ENCODE measurements at places on chromosomes 3 and 15.

GRCh38 chr3:54850484-54851018, 77.3 kb downstream of the LRTM1 start:
- DNase-seq: no peak

- no peak for DNase-seq
These were observed 53.0 kb upstream of the TPM1 start for GRCh38 chr15:62989366-62990055.

GRCh38 chr3:128091586-128091985, 32.0 kb downstream of the RUVBL1 start:
- DNase-seq: no peak

- DNase-seq: no peak
These were observed 88.6 kb downstream of the SEC22A start for GRCh38 chr3:123290107-123290930.

- DNase-seq: no peak
These were observed 86.0 kb upstream of the LIMD1 start for GRCh38 chr3:45508483-45509037.

GRCh38 chr3:144390786-144391185, 419.2 kb downstream of the DIPK2A start:
- no peak for DNase-seq

- peak; percentile 41 for DNase-seq
These were observed 1.3 kb downstream of the HDDC3 start for GRCh38 chr15:90930861-90931574.

- no peak for DNase-seq
These were observed 44.7 kb downstream of the SGO1 start for GRCh38 chr3:20141316-20141715.

DNA sequence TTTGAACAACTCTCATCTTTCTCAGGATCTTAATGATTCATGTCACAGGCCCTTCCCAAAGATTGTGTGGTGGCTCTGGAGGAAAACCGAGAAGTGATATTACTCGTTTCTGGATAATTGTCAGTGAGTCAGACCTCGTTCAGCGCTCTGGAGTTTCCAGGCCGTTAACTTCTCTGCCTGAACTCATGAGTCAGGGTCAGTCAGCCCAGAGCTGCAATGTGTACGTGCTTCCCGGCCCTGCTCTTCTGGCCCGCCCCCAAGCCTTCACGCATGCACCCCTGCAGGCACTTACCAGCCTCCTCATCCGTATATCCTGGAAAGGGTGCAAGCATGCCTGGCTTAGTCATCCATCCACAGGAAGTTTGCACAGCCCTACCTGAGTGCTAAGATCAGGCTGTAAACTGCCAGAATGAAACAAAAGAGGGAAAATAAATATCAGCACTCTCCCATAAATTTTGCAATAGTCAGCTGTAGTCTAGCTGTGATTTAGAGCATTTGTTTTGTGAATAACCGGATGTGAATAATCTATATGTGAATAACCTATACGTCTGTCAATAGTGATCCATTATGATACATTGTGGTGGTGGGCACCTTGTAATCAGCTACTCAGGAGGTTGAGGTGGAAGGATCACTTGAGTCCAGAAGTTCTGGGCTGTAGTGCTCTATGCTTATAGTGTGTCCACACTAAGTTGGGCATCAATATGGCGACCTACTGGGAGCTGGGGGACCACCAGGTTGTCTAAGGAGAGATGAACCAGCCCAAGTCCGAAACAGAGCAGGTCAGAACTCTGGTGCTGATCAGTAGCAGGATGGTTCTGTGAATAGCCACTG, 35.3 kb upstream of the SEMA4B start:
- peak; percentile 45 for DNase-seq

DNA sequence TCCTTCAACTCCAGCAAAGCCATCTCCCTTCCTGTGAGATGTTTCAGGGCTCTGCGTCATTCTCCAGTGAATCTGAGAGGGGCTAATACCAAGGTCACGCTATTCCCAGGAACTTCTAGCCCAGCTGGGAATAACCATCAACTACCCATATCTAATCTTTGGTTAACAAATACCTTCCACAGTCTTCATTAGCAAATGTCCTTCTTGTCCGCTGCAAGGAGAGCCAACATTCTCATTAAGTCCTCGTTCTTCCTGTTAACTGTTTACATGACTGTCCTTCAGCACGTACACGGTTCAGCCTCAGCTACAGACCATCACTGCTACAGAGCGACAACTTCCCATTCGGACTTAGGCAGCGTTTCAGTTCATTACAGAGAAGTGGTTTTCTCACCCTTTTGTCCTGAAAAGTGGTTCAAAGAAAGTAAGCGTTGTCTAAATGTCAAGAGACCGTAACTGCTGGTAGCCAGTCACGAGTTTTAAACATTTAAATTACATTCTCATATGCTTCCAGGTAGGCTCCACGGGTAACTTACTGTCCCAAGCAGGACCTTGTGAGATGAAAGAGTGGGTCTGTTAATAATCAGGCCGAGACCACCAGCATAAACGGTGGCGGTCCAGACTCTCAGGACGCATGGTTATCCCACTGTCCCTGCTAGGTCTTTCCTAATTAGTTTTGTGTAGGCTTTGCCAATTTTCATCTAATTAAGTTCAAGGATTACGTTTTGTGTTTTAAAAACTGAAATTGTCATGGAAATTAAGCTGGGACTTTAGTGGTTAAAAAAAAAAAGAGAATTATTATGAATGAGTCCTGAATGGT, 63.8 kb downstream of the CHSY1 start:
- DNase-seq: no peak

DNA sequence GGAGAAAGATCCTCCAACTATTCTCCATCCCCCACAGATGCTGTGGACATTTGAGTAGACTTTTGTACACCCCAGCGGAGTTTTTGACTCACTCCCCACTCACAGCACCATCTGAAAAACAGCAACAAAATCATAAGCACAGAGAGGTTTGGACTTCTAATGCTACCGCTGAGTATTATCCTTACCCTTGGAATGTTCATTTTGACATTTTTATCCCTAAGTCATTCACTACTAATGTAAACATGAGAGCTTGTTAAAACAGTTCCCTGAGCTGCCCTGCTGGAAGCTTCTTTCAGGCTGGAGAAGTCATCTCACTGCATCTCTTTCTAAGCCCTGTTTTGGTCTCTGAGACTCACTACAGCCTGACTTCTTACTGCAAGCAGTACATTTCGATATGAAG, 1045.9 kb downstream of the MCTP2 start:
- no peak for DNase-seq

DNA sequence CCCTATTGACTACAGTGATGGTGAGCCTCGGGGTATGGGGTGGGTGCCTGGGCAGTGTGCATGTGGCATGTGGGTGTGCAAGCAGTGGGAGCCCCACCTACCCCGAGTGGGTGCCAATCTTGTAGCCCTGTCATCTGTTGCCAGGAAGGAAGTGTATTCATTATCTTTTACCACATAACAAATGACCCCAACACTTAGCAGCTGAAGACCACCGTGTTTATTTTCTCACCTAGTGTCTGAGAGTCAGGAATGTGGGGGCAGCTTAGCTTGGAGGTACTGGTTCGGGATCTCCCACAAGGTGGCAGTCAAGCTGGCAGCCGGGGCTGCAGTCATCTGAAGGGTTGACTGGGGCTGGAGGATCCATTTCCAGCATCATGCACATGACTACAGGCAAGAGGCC, 21.7 kb downstream of the XYLB start:
- no peak for DNase-seq

- no peak for DNase-seq
These were observed 728.2 kb upstream of the NECTIN3 start for GRCh38 chr3:110343376-110343775.

GRCh38 chr3:13612829-13613228, 63.9 kb downstream of the FBLN2 start:
- DNase-seq: no peak

GRCh38 chr15:45169608-45170480, 17.9 kb downstream of the SHF start:
- no peak for DNase-seq

DNA sequence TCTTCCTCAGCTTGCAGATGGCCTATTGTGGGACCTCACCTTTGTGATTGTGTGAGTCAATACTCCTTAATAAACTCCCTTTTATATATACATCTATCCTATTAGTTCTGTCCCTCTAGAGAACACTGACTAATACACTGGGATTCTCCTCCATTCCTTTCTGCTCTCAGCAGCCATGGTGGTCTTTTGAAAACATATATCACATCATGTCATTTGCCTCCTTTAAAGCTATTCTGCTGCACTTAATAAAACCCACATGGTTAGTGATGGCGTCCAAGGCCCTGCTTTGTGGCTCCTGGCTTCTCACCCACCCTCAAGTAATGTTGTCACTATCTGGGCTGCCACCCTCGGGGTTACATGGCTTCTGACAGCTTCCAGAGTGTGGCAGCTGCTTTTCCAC, 169.5 kb downstream of the CADPS start:
- no peak for DNase-seq

DNA sequence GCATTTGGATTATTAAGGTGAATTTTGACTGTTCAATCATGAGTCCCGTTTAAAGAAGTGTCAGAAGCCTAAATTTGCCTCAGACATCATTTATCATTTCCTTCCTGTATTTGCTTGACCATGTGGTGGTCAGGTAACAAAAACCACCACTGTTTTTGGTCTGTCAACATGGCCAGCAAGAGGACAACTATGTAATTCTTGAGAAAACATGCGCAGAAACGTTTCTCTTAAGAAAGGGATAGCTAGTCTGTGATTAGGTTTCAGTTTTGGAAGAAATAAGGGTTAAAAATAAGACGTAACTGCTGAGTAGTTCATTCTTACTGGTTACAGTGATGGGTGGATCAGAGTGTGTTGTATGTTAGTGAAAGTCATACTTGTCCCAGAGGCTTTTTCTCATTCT, 204.5 kb downstream of the AKAP13 start:
- DNase-seq: peak; percentile 47

DNA sequence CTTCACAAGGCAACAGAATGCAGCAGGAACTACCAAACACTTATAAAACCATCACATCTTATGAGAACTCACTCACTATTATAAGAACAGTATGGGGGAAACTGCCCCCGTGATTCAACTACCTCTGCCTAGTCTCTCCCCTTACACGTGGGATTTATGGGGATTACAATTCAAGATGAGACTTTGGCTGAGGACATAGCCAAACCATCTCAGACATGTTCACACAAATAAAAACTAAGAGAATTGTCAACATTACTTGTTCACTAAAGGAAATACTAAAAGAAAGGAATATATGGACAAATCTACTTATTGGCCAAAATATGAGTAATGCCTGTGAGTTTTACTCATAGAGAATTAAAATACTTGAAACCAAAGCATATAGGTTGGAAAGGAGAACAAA, 505.1 kb downstream of the IGSF11 start:
- DNase-seq: no peak

- no peak for DNase-seq
These were observed 385.8 kb downstream of the TBC1D5 start for GRCh38 chr3:17356585-17356984.

GRCh38 chr15:34986771-34987480, 1.2 kb downstream of the ZNF770 start:
- DNase-seq: no peak

GRCh38 chr15:62472616-62473299, 307.7 kb upstream of the C2CD4B start:
- no peak for DNase-seq

GRCh38 chr3:128081226-128081625, 29.0 kb downstream of the SEC61A1 start:
- DNase-seq: no peak

DNA sequence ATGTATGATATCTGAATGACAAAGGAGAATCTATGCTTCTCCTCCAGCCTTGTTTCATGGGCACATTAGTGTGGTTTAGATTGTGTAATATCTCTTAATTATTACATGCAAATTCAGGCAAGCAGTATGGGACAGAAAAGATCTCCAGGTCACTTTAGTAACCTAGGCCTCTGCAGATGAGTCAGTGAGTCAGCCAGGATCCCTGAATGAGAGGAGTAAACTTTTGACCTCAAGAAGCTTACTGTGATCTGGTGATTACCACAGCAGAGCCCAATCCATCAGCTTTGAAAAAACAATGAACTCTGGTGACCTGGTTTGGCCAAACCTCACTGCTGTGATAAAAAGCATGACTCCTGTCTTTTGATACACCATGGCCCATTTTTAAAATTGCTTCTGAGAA, 107.8 kb downstream of the LRRN1 start:
- no peak for DNase-seq

GRCh38 chr3:159501029-159501428, 487.6 kb upstream of the IL12A start:
- no peak for DNase-seq

DNA sequence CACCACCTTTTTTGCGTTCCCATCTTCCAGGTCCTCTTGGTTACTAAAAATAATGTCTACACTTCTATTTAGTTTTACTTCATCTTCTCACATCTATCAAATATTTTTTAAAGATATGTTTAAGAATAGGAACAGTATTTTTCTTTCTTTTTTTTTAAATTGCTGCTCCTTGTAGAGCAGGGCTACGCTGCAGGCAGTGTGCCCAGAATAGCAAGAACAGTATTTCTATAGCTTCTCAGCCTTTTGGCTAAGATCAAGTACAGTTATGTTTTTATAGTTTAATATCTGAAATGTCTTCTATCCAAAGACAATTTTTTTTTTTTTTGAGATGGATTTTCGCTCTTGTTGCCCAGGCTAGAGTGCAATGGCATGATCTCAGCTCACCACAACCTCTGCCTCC, 73.0 kb downstream of the MYO9A start:
- DNase-seq: no peak

- DNase-seq: no peak
These were observed 9.1 kb downstream of the ATP2B2 start for GRCh38 chr3:10496121-10496863.

- DNase-seq: peak; percentile 99
These were observed at the start of gene WDR6 for GRCh38 chr3:49007068-49007770. Gene WDR6 (plus strand): TSS chr3:49007391. CDS start chr3:49007432, 41 bp downstream.

GRCh38 chr3:12901623-12902045, 60.3 kb upstream of the RPL32 start:
- no peak for DNase-seq

- no peak for DNase-seq
These were observed 4.4 kb upstream of the CHAC1 start for GRCh38 chr15:40948706-40949473.

DNA sequence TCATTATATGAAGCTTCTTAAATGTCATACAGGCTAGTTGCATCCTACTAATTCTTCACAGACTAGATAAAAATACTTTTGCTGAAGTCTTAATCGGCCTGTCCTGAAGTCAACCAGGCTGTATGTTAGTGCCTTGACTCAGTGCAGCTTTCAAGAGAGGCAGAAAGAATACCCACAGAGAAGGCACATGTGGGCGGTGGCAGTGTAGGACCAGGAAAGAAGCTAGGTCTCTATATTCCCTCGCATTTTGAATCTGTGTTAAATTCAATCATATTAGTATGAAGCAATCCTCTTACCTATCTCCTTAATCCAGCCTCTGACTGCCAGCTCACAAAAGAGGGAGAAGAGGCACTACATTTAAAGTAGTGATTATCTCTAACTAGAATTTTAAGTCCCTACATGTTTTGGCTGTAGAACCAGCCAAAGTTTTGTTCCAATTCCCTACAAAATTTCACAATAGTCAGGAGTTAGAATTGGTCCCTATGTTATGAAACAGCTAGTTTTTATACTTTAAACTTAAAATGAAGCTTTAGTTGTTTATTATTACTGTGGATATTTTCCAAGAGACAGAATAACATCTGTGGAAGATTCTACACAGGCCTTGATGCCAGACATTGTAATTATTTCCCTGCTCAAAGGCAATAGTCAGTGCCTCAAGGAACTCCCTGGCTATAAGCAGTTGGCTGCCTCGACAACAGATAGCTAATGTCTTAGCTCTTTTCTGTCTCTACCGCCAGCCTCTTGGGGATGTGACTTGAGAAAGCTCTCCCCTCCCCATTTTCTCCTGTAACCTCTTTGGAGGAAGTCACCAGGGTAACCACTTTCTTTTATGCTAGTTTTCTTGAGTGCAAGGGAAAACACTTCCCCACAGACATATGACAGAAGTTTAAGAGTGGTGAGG, 31.9 kb downstream of the CRTC3 start:
- no peak for DNase-seq
